Heart left ventricle (tissue), 16 donors: ENCODE measurements at places on chromosomes 11 and 22. TPM values are rescaled to one million over a fixed set of nuclear protein-coding genes. Genes with fewer than 3 reads are reported as not detected.

The RAB36 gene
- 0.11 TPM for polyA plus RNA-seq

The MYEOV gene
- 0.08 TPM for polyA plus RNA-seq

GRCh38 chr11:8094656-8095055 is 13.6 kb downstream of the TUB start:
- no peak overlapping the region for H3K4me3 ChIP-seq
- H3K27ac ChIP-seq: no peak overlapping the region
- H3K27me3 ChIP-seq: no peaks in the 10 kb centered on the region
- H3K36me3 ChIP-seq: no peaks in the 10 kb centered on the region
- no peak for DNase-seq

The CACNA1I gene
- polyA plus RNA-seq: 0.04 TPM

GRCh38 chr22:35627267-35628041 is 10.3 kb upstream of the MB start:
- no peaks in the 10 kb centered on the region for H3K27me3 ChIP-seq
- peaks cover under 1% of the 10 kb centered on the region for H3K4me1 ChIP-seq
- peak overlapping the region; percentile 41 for H3K4me3 ChIP-seq
- H3K27ac ChIP-seq: peak overlapping the region; percentile 89
- no peaks in the 10 kb centered on the region for H3K36me3 ChIP-seq
- peak; percentile 83 for DNase-seq

DNA sequence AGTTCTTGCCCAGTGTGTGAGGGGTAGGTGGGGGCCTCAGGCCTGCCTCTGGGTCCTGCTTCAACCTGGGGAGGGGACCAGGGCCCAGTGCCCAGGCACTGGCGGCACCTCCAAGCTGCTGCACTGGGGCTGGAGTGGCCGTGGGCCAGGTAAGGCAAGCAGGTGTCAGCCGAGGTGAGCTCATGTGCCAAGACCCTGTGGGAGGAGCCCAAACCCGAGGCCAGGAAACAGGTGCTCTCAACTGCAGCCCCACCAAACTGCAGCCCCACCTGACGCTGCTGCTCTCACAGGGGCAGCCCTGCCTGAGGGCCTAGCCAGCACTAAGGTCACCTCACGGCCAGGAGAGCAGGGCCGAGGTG is 18.1 kb upstream of the GNB1L start:
- no peak overlapping the region for H3K27ac ChIP-seq
- no peak for DNase-seq
- no peaks in the 10 kb centered on the region for H3K27me3 ChIP-seq
- no peaks in the 10 kb centered on the region for H3K4me1 ChIP-seq
- H3K4me3 ChIP-seq: no peak overlapping the region
- peaks cover under 1% of the 10 kb centered on the region for H3K36me3 ChIP-seq

GRCh38 chr22:43854121-43854785 is 8.1 kb downstream of the SULT4A1 start:
- H3K36me3 ChIP-seq: no peaks in the 10 kb centered on the region
- H3K4me1 ChIP-seq: no peaks in the 10 kb centered on the region
- no peaks in the 10 kb centered on the region for H3K27me3 ChIP-seq
- no peak overlapping the region for H3K27ac ChIP-seq
- H3K4me3 ChIP-seq: no peak overlapping the region

The DEAF1 gene
- 17.8 TPM for polyA plus RNA-seq

DNA sequence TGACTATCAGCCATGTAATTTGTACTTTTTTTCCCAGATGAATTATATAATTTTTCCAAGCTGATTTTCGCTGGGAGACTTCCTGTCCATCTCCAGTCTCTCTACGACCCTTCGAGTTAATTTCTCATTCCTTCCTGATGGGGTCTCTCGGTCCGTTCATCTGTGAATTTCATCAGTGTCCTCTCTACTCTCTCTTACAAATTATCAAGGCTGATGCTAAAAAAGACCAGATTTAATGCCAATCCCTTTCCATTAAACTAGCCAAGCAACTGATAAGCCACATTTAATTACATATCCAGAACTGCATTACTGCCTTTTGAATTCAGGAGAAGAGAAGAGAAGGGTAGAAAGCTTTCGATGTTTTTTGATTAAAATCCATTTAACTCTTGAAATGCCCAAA is 25.8 kb downstream of the VSIG10L2 start:
- no peaks in the 10 kb centered on the region for H3K4me1 ChIP-seq
- no peak overlapping the region for H3K27ac ChIP-seq
- no peak for DNase-seq
- no peak overlapping the region for H3K4me3 ChIP-seq
- no peaks in the 10 kb centered on the region for H3K36me3 ChIP-seq

DNA sequence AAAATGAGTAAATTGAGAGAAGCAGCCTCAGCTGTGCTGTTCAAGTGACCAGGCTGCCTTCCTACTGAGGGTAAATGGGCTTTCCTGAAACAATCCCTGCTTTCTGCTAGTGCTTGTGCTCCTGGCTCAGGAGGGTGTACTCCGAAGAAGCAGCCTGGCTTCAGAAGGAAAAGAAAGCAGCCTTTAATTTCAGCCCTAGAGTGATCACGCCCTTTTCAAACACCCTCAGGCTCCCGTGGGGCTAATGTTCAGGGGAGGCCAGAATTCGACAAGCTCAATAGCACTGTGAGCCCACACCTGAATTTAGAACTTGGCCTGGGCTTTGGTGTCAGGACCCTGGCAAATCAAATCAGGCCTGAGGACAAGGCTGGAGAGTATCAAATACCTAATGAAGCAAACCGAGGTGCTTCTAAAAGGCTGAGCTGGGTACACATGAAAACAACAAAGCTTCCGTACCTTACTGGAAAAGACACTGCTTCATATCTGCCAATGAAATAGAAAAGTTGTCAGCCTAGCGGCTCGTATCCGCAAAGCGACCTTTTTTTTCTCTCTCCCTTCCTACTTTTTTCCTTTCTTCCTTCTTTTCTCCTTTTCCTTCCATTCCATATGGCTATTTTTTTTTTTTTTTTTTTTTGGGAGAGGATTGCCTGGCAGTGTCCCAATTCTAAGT is 387.8 kb downstream of the SOX6 start:
- DNase-seq: no peak
- no peaks in the 10 kb centered on the region for H3K36me3 ChIP-seq
- peaks cover 28% of the 10 kb centered on the region for H3K4me1 ChIP-seq
- peak overlapping the region; percentile 82 for H3K27ac ChIP-seq
- H3K4me3 ChIP-seq: no peak overlapping the region

- no peaks in the 10 kb centered on the region for H3K4me1 ChIP-seq
- no peaks in the 10 kb centered on the region for H3K36me3 ChIP-seq
- H3K27ac ChIP-seq: no peak overlapping the region
- no peak overlapping the region for H3K4me3 ChIP-seq
- H3K27me3 ChIP-seq: no peaks in the 10 kb centered on the region
- DNase-seq: no peak
Observed at GRCh38 chr11:120995184-120995583, 28.7 kb upstream of the TBCEL start.

DNA sequence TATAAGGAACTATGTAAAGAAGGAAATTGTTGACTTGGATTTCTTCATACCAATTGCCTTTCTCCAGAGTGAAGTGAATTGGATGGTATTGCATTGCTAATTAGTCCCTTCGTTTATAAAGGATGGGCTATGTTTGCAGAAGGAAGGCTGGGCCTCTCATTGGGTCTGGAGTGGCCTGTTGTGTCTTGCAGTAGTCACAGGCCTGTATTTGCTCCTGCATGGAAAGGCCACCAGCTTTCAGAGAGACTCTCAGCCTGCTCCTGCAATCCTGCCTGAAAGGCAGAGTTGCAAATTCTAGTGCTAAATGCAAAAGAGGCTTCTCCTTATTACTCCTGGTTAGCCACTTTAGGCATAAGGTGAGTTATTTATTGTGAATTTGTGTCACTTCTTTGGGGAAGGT is 103.8 kb downstream of the EXT2 start:
- no peak for DNase-seq
- H3K27ac ChIP-seq: no peak overlapping the region
- H3K36me3 ChIP-seq: no peaks in the 10 kb centered on the region

GRCh38 chr22:25100402-25100801 is 99.3 kb upstream of the CRYBB3 start:
- no peak overlapping the region for H3K4me3 ChIP-seq
- H3K36me3 ChIP-seq: no peaks in the 10 kb centered on the region
- no peaks in the 10 kb centered on the region for H3K4me1 ChIP-seq
- no peak overlapping the region for H3K27ac ChIP-seq
- H3K27me3 ChIP-seq: no peaks in the 10 kb centered on the region
- no peak for DNase-seq

The NOX4 gene
- 2.3 TPM for polyA plus RNA-seq

GRCh38 chr11:122190768-122191167 is 74.8 kb upstream of the BLID start:
- no peaks in the 10 kb centered on the region for H3K4me1 ChIP-seq
- no peaks in the 10 kb centered on the region for H3K27me3 ChIP-seq
- DNase-seq: no peak
- no peaks in the 10 kb centered on the region for H3K36me3 ChIP-seq

DNA sequence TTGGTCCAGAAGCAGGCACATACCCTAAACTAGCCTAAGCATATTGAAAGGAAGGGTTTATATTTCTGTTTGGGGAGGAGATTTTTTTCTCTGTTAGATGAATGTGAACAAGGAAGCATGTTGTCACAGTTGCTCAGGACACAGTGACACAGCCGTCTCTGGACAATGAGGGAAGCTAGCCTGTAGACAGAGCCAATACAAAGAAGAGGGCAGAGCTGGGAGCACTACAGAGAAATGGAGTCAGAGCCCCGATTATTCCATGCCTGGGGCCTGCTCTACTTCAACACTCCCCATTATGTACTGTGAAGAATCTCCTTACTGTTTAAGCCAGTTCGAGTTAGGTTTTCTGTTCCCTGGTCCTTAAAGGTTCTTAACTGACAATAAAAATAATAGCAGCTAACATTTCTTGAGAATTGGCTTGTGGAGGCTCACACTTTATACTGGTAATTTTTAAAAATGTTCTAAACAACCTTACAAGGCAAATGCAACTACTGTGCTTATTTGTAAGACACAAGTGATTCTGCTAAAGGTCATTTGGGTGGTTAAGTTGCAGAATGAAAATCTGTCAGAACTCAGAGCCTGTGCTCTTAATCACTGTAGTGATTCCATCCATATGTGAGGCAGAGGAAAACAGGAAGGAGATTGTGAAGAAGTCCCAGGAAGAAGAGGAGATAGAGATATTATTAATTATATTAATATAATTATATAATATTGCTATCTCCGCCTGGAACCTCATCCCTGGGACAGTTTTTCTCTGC is 58.8 kb upstream of the RRAS2 start:
- DNase-seq: no peak
- H3K27ac ChIP-seq: no peak overlapping the region
- no peaks in the 10 kb centered on the region for H3K27me3 ChIP-seq
- H3K4me1 ChIP-seq: peaks cover 10% of the 10 kb centered on the region

GRCh38 chr11:22433094-22433455 is 94.9 kb downstream of the SLC17A6 start:
- H3K4me1 ChIP-seq: peaks cover 9% of the 10 kb centered on the region
- no peaks in the 10 kb centered on the region for H3K27me3 ChIP-seq
- no peak overlapping the region for H3K27ac ChIP-seq
- no peak overlapping the region for H3K4me3 ChIP-seq
- no peaks in the 10 kb centered on the region for H3K36me3 ChIP-seq

The UPK3A gene
- polyA plus RNA-seq: 0.15 TPM

The MARK2 gene
- 17.0 TPM for polyA plus RNA-seq

The TECTA gene
- 0.95 TPM for polyA plus RNA-seq

DNA sequence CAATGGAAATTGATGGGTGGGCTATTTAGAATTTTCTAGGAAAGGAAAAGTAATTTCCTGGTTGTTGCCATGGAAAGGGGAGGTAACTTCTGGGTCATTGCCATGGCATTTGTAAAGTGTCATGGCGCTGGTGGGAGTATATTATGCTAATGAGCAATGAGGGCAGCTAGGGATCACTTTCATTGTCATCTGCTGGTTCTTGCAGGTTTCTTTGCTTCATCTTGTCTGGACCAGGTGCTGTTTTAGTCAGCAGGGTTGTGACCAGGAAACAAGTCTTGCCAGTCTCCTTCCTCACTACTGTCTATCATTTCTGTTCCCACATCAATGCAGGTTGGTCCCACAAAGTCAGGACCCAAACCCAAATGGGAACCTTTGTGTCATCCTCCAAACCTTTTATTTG is 237.6 kb upstream of the C11orf87 start:
- DNase-seq: no peak
- H3K27ac ChIP-seq: no peak overlapping the region
- no peaks in the 10 kb centered on the region for H3K4me1 ChIP-seq
- H3K36me3 ChIP-seq: no peaks in the 10 kb centered on the region
- H3K27me3 ChIP-seq: no peaks in the 10 kb centered on the region

GRCh38 chr11:134612140-134613030 is 200.3 kb upstream of the B3GAT1 start:
- no peak overlapping the region for H3K4me3 ChIP-seq
- no peak for DNase-seq
- peaks cover 65% of the 10 kb centered on the region for H3K27me3 ChIP-seq
- no peaks in the 10 kb centered on the region for H3K4me1 ChIP-seq
- no peaks in the 10 kb centered on the region for H3K36me3 ChIP-seq

The RPS6KA4 gene
- polyA plus RNA-seq: 15.0 TPM

The FGF4 gene
- not detected for polyA plus RNA-seq

- peaks cover 16% of the 10 kb centered on the region for H3K27me3 ChIP-seq
- H3K4me1 ChIP-seq: peaks cover 18% of the 10 kb centered on the region
- H3K27ac ChIP-seq: no peak overlapping the region
- no peak overlapping the region for H3K4me3 ChIP-seq
Observed at GRCh38 chr22:20962491-20962945, 4.5 kb upstream of the AIFM3 start.

GRCh38 chr11:117187799-117188481 is 9.4 kb downstream of the SIDT2 start:
- H3K4me3 ChIP-seq: no peak overlapping the region
- H3K4me1 ChIP-seq: no peaks in the 10 kb centered on the region
- no peak overlapping the region for H3K27ac ChIP-seq
- H3K27me3 ChIP-seq: no peaks in the 10 kb centered on the region
- peaks cover 34% of the 10 kb centered on the region for H3K36me3 ChIP-seq
- DNase-seq: no peak

- H3K27me3 ChIP-seq: no peaks in the 10 kb centered on the region
- H3K4me1 ChIP-seq: no peaks in the 10 kb centered on the region
- H3K4me3 ChIP-seq: no peak overlapping the region
- no peak overlapping the region for H3K27ac ChIP-seq
- DNase-seq: peak; percentile 77
Observed at GRCh38 chr11:2549876-2550605, 105.2 kb downstream of the KCNQ1 start.

The RAG2 gene
- polyA plus RNA-seq: not detected

DNA sequence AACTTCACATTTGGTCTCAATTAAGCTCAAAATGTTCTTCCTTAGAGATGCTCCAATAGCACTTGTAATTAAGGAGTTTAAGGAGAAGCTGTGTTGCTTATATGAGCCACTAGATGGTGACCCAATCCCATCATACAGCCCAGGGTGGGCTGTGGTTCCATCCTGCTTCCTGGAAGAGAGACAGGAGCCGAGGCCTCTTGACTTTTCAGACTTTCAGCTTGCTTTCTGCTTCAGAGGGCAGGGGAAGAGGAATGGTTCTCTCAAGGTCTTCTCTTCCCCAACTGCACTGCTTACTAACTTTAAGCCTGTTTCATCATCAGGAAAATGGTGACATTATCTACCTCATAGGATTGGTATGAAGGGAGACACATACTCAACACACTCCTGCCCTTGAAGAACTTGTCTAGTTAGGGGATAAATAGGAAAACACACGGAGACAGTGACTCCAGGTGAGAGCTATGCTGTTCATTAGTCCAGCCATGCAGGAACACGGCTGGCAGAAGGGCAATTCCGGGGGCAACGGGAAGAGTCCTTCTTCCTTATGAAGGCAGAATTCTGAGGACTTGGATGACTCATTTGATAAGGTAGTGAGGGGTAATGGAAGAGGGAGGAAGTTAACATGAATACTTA is 20.1 kb downstream of the TMEM218 start:
- peaks cover 6% of the 10 kb centered on the region for H3K4me1 ChIP-seq
- no peak overlapping the region for H3K4me3 ChIP-seq
- H3K27me3 ChIP-seq: no peaks in the 10 kb centered on the region
- no peak overlapping the region for H3K27ac ChIP-seq
- peak; percentile 46 for DNase-seq
- peaks cover 13% of the 10 kb centered on the region for H3K36me3 ChIP-seq
